ENCODE measurements at places on chromosomes 11 and 22.

GRCh38 chr11:66559866-66560676 lies 8.3 kb downstream of the CTSF start:
- peaks cover 5% of the 10 kb centered on the region for H3K4me1 ChIP-seq
- H3K36me3 ChIP-seq = no peaks in the 10 kb centered on the region
- H3K4me3 ChIP-seq = no peak overlapping the region
- DNase-seq = no peak

- peak overlapping the region; percentile 95 for H3K27ac ChIP-seq
- peaks cover 12% of the 10 kb centered on the region for H3K4me1 ChIP-seq
- no peak for DNase-seq
- H3K27me3 ChIP-seq = no peaks in the 10 kb centered on the region
Observed at GRCh38 chr11:14519597-14519916, 629 bp downstream of the PSMA1 start.

GRCh38 chr11:63883791-63884190 lies 33.2 kb downstream of the RCOR2 start:
- no peak for DNase-seq
- H3K4me3 ChIP-seq = no peak overlapping the region
- H3K36me3 ChIP-seq = peaks cover 8% of the 10 kb centered on the region
- H3K27ac ChIP-seq = no peak overlapping the region

- H3K27ac ChIP-seq = peak overlapping the region; percentile 85
- no peaks in the 10 kb centered on the region for H3K27me3 ChIP-seq
- DNase-seq = peak; percentile 49
- H3K36me3 ChIP-seq = peaks cover 21% of the 10 kb centered on the region
Observed at GRCh38 chr11:124898263-124898680, 607 bp upstream of the ROBO4 start.

GRCh38 chr11:111937844-111938243 lies 701 bp downstream of the DIXDC1 start:
- peak overlapping the region; percentile 75 for H3K27ac ChIP-seq
- peak overlapping the region; percentile 72 for H3K4me3 ChIP-seq
- H3K27me3 ChIP-seq = no peaks in the 10 kb centered on the region

- no peaks in the 10 kb centered on the region for H3K27me3 ChIP-seq
- H3K4me3 ChIP-seq = no peak overlapping the region
- no peak overlapping the region for H3K27ac ChIP-seq
Observed at GRCh38 chr11:76768909-76769560, 14.1 kb upstream of the TSKU start.

DNA sequence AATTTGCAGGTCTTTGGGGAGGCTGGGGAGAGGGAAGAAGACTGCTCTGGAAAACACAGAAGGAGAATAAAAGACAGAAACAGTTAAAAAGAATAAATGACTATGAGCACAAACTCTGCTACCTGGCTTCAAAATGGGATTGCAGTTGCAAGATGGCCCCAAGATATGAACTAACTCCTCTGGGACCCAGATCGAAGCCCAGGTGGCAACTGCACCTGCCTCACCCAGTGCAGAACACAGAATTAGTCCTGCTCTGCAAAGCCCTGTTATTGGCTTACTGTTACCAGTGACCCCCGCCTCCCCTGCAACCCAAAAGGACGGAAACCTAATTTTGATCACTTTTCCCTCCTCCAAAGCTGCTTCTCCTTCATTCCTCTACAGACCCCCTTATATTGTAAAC lies 35.9 kb upstream of the POU2AF1 start:
- H3K4me3 ChIP-seq = no peak overlapping the region
- no peaks in the 10 kb centered on the region for H3K27me3 ChIP-seq
- no peak overlapping the region for H3K27ac ChIP-seq

- H3K27me3 ChIP-seq = no peaks in the 10 kb centered on the region
- no peak overlapping the region for H3K27ac ChIP-seq
- H3K4me1 ChIP-seq = no peaks in the 10 kb centered on the region
- H3K4me3 ChIP-seq = no peak overlapping the region
Observed at GRCh38 chr22:48209473-48210197, 1447.2 kb downstream of the TBC1D22A start.

DNA sequence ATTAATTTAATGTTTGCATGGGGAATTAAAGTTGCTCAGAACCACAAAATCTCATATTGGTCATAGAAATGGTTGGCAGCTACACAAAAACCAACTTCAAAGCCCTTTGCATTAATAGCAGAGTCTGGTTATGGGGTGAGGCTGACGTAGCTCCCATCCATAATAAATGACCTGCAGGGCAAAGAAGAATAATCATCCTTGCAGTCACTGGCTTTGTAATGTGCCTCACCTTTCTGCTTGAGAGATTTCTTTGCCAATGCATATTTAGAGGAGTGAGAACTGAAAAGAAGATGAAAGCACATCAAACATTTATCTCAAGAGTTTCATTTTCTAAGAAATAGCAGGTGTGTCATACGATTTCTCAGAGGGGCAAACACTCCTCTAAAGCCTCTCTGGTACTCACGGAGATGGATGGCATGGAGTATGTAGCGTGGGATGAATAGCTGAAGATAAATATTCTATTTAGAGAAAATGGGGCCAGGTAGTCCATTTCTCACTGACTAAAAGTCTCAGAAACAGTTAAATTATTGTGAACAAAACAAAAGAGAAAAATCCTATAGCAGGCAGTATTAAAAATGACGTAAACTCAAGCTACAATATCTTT lies 1491.9 kb downstream of the FAM181B start:
- H3K27ac ChIP-seq = no peak overlapping the region
- no peak overlapping the region for H3K4me3 ChIP-seq
- H3K4me1 ChIP-seq = no peaks in the 10 kb centered on the region

- no peaks in the 10 kb centered on the region for H3K27me3 ChIP-seq
- no peaks in the 10 kb centered on the region for H3K36me3 ChIP-seq
- DNase-seq = no peak
- H3K27ac ChIP-seq = no peak overlapping the region
Observed at GRCh38 chr11:64153812-64154211, 12.1 kb downstream of the MACROD1 start.

DNA sequence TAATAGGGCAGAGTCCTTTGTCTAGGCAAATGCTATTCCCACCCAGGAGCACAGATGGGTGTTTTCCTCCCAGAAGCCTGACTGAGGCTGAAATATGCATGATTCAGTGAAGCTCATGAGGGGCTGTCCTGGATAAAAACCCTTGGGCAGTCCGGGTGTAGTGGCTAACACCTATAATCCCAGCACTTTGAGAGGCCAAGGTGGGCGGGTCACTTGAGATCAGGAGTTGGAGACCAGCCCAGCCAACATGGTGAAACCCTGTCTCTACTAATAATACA lies 48.6 kb upstream of the LMO2 start:
- no peak overlapping the region for H3K4me3 ChIP-seq
- H3K4me1 ChIP-seq = peaks cover 40% of the 10 kb centered on the region
- DNase-seq = no peak
- H3K27ac ChIP-seq = no peak overlapping the region
- H3K27me3 ChIP-seq = no peaks in the 10 kb centered on the region

DNA sequence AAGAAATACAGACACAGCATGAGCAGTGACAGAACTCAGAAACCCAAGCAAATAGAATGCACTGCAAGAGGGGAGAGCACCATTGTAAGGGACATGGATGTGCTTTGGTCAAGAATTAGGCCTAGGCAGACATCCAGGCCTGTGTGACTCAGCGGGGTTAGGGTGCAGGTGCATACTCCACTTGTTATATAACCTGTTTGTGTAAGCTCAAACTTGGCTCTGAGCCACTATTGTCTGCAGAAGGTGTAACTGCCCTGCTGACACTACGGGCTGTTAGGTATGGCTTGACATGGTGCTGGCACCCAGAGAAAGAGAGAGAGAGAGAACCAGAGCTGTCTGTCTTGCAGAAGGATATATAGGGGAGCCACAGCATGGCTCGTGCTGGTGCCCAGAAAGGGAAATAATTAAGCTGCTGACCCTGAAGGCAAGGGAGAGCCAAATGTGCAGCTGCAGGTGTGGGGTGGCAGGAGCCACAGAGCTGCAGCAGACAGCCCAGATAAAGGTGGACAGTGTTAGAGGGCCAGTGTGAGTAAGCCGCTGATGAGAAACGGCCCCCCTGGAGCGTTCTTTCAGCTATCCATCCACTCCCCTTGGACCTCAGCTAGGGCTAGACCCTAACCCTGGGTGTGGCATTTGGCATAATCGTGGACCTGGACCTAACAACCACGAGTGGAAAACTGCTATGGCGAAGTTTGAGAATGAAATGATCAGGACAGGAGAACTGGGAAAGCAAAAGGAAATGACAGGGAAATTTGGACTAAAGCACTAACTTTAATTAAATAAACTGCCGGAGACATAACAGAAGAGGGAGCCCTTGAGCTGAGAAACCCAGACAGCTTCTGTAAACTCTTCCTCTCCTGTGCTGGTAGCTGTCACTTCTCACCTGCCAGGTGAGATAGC lies 253.0 kb upstream of the CCDC179 start:
- H3K36me3 ChIP-seq = no peaks in the 10 kb centered on the region
- no peaks in the 10 kb centered on the region for H3K4me1 ChIP-seq
- peak; percentile 29 for DNase-seq
- H3K27me3 ChIP-seq = no peaks in the 10 kb centered on the region

- no peak for DNase-seq
- H3K4me3 ChIP-seq = no peak overlapping the region
- no peaks in the 10 kb centered on the region for H3K27me3 ChIP-seq
- H3K27ac ChIP-seq = no peak overlapping the region
- no peaks in the 10 kb centered on the region for H3K36me3 ChIP-seq
Observed at GRCh38 chr22:46446799-46447198, 90.6 kb downstream of the CELSR1 start.

DNA sequence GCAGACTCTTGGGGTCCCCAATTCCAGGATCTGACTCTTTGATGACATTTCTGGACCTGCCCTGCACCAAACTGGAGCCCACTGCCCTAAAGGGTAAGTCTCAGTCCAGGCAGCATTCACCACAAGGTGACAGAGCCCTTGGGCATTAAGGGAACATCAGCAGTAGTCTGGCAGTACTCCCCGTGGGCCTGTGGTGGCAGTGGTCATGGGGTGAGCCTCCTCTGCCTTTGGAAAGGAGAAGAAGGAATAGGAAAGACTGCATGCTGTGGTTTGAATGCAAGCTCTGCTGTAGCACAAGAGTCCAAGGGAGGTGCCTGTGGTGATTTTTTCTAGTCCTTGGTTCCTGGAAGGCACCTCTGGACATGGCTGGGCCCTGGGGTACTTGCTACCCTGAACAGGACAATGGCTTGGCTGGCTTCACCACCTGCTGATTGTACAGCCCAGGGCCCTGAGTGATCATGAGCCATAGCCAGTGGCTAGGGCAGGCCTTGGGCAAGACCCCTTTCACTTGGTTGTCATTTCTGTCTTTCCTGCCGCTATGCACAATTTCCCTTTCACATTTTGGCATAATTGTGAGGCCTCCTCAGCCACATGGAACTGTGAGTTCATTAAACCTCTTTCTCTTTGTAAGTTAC lies 160.7 kb upstream of the GRIA4 start:
- no peaks in the 10 kb centered on the region for H3K27me3 ChIP-seq
- no peaks in the 10 kb centered on the region for H3K36me3 ChIP-seq
- H3K4me1 ChIP-seq = no peaks in the 10 kb centered on the region
- no peak overlapping the region for H3K27ac ChIP-seq
- no peak for DNase-seq

DNA sequence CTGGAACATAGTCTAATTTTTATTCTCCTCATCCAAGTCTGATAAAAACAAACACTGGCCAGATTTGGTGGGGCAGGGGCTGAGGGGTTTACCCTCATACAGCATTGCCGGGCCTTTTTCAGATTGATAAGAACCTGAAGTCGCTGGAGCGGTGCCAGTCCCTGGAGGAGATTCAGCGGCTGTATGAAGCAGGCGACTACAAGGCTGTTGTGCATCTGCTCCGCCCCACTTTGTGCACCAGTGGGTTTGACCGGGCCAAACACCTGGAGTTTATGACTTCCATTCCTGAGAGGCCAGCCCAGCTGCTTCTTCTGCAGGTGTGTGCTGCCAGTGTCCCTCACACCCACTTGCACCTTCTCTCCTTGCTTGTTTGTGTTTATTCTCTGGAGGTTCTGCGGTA lies 55.8 kb downstream of the CABIN1 start:
- H3K27ac ChIP-seq = no peak overlapping the region
- H3K36me3 ChIP-seq = peaks cover 15% of the 10 kb centered on the region
- peaks cover 5% of the 10 kb centered on the region for H3K4me1 ChIP-seq
- no peak overlapping the region for H3K4me3 ChIP-seq
- no peak for DNase-seq

DNA sequence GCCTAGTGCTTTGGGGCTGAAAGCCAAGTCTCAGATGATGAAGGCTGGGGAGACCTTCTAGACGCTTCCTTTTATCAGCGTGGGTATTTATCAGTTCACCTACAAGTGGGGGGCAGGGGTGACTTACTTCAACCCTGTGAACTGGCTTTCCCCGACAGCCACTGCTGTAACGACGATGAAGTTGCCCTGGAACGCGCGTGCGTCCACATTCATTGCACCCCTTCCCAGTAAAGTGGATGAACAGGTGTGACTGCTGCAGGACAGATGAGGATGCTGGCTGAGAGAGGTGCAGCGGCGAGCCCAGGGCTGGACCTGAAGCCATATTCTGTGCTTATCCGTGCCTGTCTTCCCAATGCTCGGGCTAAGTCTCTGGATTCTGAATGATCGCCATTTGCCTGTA lies 1122.3 kb downstream of the TBC1D22A start:
- no peak overlapping the region for H3K27ac ChIP-seq
- no peak for DNase-seq
- H3K36me3 ChIP-seq = no peaks in the 10 kb centered on the region
- H3K4me3 ChIP-seq = no peak overlapping the region
- H3K4me1 ChIP-seq = no peaks in the 10 kb centered on the region

GRCh38 chr22:29469755-29470154 lies 10.3 kb upstream of the NEFH start:
- H3K4me1 ChIP-seq = no peaks in the 10 kb centered on the region
- DNase-seq = no peak
- H3K36me3 ChIP-seq = no peaks in the 10 kb centered on the region
- peaks cover 24% of the 10 kb centered on the region for H3K27me3 ChIP-seq

- no peak overlapping the region for H3K4me3 ChIP-seq
- no peak overlapping the region for H3K27ac ChIP-seq
- DNase-seq = no peak
- no peaks in the 10 kb centered on the region for H3K4me1 ChIP-seq
- H3K27me3 ChIP-seq = no peaks in the 10 kb centered on the region
Observed at GRCh38 chr11:119229288-119229672, 23.1 kb downstream of the CBL start.

GRCh38 chr11:88297421-88297820 lies 40.1 kb downstream of the CTSC start:
- no peak for DNase-seq
- no peaks in the 10 kb centered on the region for H3K27me3 ChIP-seq
- no peak overlapping the region for H3K27ac ChIP-seq
- no peak overlapping the region for H3K4me3 ChIP-seq
- peaks cover 3% of the 10 kb centered on the region for H3K4me1 ChIP-seq
- no peaks in the 10 kb centered on the region for H3K36me3 ChIP-seq

- H3K4me1 ChIP-seq = peaks cover 12% of the 10 kb centered on the region
- no peaks in the 10 kb centered on the region for H3K36me3 ChIP-seq
- H3K27me3 ChIP-seq = no peaks in the 10 kb centered on the region
- peak overlapping the region; percentile 70 for H3K4me3 ChIP-seq
- H3K27ac ChIP-seq = peak overlapping the region; percentile 59
Observed at GRCh38 chr11:7019500-7020182, 505 bp downstream of the ZNF214 start.

DNA sequence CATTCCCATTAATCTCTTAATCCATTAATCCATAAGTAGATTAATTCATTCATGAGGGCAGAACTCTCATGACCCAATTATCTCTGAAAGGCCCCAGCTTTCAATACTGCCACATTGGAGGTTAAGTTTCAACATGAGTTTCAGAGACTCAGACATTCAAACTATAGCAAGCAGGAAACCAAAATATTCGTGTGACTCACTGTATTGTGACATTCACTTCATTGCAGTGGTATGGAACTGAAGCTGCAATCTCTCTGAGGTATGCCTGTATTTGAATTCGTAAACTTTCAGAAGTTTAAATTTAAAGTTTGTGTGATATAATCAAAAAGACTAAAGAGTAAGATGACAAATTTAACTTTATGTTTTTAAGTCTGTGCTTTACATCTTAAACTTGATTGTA lies 2.9 kb upstream of the OR52J3 start:
- H3K36me3 ChIP-seq = no peaks in the 10 kb centered on the region
- H3K4me1 ChIP-seq = no peaks in the 10 kb centered on the region
- H3K27ac ChIP-seq = no peak overlapping the region
- H3K27me3 ChIP-seq = no peaks in the 10 kb centered on the region
